CD8-positive, alpha-beta memory T cell (primary cell): ENCODE measurements at places on chromosomes 2 and 18. TPM values are rescaled to one million over a fixed set of nuclear protein-coding genes. Genes with fewer than 3 reads are reported as not detected.

- DNase-seq = no peak
These were observed 75.1 kb downstream of the AGPS start for GRCh38 chr2:177467646-177468045.

- DNase-seq = no peak
These were observed 40.3 kb downstream of the METTL8 start for GRCh38 chr2:171393487-171393886.

GRCh38 chr2:5368263-5368662, 323.9 kb upstream of the SOX11 start:
- no peak for DNase-seq

DNA sequence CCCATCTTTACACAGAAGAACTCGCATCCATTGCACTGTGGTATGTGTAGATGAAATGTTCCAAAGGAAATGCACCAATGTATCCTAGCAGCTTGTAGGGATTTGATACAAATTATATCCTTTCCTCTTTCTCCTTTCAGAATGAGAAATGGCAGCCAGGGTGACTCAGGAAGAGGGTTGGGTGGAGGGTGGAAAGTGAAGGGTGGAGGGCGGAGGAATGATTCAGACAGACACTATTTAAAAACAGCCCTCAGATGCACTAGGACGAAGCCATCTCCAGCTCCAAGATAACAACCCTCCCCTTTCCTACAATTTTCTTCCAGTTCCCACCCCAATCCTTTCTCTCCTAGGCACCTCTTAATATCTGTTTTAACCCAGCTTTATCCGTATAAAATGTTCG, 96.2 kb upstream of the STK39 start:
- no peak for DNase-seq

DNA sequence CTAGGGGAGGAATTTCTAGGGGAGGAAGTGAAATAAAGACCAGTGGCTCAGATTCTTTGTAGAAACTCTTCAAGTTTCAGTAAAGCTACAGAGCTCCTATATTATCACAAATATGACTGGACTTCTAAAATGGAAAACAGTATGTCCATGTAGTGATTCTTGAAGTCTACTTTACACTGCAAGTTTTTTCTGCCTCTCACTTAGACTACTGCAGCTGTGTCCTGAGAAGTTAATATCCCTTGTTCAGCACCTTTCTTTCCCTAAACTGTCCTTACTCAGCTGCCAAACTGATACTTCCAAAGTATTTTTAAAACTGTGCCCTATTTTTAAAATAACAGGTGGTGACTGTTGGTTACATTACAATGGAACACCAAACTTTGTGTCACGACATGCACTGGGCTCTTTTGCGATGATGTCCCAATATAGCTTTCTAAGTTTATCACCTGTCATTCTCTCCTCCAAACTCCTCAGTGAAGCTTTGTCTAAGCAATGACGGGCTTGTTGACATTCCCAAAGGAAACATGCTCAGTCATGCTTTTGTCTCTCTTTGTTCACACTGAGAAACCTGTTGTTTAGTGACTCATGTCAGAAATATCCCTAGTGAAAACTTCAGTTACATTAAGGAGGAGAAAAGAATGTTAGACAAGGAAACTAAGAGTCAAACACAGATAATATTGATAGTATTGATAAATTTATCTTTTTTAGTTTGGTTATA, 341.1 kb downstream of the ARL6IP6 start:
- DNase-seq = no peak

DNA sequence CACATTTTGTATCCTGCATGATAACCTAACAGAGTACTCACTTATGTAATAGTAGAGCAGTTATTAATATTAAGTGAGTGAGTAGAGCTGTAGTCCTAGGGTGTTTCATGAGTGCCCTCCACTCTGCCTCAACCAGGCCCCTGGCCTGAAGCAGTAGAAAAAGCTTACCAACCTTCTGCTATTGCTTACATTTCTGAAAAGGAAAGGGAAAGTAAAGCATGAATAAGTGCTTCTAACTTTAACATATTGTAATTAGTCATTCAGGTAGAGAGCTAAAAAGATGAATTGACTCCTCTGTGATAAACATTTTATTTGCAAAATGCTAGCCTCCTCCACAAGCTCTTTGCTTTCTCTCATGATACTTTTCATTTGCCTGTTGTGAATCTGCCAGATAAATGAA, 94.7 kb upstream of the RPE start:
- no peak for DNase-seq

DNA sequence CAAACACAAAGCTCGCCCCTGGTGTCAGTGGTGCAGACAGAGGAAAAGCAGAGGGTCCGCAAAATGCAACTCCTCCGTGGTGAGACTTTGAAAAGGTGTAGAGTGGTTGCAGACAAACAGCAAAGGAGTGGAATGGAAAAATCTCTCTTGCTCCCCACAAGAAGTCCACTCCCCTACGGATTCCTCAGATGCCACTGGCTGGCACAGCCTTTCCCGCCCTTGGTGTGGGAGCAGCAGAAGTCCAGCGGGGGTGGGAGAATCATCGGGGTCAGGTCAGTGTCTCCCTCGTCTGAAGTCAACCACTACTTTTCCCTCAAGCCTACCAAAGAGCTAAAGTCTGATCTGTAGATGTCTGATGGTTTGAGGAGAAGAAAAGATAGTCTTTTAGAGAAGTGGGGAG, 22.3 kb upstream of the B3GNT7 start:
- DNase-seq = no peak

GRCh38 chr18:70384181-70384790, 95.4 kb downstream of the SOCS6 start:
- no peak for DNase-seq

DNA sequence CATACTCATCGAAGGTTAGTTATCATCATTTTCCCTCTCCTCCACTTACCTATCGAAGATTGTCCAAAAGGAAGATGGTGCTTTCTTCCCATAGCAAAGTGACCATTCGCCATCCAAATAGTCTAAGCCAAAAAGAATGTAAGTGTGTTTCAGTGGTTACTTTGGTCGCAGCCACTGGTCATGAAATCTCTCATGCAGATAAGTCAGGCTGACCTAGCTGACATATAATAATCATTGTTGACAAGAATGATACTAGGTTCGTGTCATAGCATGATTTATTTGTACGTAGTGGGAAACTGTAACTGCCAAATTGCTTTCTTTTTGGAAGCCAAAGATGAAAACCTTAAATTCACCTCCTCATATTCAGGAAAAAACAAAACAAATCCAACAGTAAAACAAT, 89.6 kb upstream of the PMAIP1 start:
- no peak for DNase-seq

- no peak for DNase-seq
These were observed 38.3 kb upstream of the BMPR2 start for GRCh38 chr2:202337706-202338346.

GRCh38 chr2:24863641-24864040, 56.4 kb downstream of the ADCY3 start:
- no peak for DNase-seq

GRCh38 chr2:134107402-134107801, 146.5 kb upstream of the MGAT5 start:
- DNase-seq = no peak

DNA sequence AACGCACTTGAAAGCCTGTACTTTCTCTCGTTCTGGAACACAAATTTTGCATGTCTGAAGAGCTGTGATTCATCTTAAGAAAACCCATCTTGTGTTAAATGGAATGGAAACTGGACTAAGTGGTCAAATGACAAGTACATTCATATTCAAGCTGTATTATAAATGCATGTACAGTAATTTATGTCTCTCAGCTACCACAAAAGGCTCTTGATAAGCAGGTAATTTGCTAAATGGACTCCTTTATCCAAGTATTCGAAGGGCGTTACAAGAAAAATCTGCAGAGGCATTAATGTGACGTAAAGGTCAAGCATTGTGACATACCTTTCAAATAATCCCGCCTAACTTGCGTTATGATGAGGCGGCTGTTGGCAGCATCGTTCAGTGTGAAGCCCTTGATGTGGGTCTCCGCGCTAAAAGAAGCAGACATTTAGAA, 66.6 kb downstream of the ABCG8 start:
- DNase-seq = no peak

DNA sequence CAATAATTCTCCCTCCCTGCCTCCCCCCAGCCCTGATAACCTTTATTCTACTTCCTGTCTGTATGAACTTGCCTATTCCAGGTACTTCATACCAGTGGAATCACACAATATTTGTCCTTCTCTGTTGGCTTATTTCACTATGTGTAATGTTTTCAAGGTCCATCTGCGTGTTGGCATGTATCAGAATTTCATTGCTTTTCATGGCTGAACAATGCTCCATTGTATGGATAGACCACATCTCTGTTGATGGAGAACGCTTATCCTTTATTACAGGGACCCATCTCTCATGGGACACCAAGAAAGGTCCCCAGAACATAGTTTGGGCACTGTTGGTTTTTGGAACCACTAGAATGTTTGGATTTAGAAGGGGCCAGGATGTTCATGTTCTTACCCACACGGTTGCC, 40.2 kb downstream of the ATOH8 start:
- no peak for DNase-seq

- DNase-seq = no peak
These were observed 76.4 kb downstream of the RHOB start for GRCh38 chr2:20523073-20523798.

DNA sequence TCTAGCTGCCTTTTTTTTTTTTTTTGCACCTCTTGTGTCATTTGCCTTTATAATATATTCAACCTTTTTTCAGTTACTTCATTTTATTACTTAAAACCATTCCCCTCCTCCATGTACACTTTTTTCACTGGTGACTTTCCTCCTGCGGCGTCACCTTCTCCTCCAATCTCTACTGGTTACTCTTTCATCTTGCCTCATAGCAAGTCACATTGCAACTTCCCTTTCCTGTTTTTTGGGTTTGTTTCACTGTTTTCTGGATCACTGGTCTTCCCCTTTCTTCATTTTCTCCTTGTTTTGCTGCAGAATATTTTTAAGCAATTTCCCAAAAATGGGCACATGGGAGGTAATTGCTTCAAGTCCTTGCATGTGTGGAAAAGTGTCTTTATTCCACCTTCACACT, 37.7 kb upstream of the GPR155 start:
- no peak for DNase-seq

GRCh38 chr2:148650881-148651280, 6.3 kb downstream of the EPC2 start:
- DNase-seq = no peak

DNA sequence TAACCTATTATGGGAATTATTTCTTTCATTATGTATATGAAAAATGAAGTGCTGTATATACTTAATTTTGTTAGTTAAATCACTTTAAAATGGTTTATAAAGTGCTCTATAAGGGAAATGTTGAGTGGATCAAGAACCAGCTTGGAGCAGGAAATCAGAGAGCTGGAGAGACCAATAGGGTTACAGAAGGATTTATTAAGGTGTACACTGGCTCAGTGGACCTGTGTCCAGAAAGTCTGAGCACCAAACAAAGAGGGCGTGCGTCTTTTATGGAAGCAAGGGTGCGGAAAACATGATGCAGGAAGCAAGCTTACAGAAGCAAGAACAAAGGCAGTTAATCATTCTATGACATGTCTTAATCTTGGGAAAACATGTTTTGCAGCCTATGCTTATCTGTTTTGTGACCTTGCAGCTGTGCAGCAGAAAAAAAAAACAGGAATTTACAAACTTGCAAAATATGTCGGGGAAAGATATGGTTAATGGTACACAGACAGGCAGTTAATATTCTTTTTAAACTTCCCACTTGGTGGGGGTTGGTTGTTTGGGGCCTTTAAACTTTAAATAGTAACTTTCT, 65.2 kb upstream of the SLC35G4 start:
- no peak for DNase-seq

- DNase-seq = no peak
These were observed 109.0 kb upstream of the RGPD4 start for GRCh38 chr2:107717661-107718060.

GRCh38 chr2:181106789-181107627, 126.6 kb downstream of the UBE2E3 start:
- DNase-seq = no peak

- DNase-seq = no peak
These were observed 38.8 kb downstream of the POLR1A start for GRCh38 chr2:86066915-86067314.

DNA sequence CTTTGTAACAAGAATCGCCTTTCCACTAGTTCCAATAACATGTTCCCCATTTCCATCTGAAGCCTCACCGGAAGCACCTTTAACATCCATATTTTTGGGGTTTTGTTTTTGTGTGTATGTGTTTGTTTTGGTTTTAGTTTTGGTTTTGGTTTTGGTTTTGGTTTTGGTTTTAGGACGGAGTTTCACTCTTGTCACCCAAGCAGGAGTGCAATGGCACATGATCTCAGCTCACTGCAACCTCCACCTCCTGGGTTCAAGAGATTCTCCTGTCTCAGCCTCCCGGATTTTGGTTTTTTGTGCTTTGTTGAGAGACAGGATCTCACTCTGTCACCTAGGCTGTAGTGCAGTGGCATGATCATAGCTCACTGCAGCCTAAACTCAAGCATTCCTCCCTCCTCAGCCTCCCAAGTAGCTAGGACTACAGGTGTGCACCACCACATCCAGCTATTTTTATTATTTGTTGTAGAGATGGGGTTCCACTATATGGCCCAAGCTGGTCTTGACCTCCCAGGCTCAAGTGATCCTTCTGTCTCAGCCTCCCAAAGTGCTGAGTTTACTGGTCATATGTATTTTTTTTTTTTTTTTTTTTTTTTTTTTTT, 36.3 kb downstream of the TGOLN2 start:
- DNase-seq = no peak

- DNase-seq = no peak
These were observed 208.1 kb upstream of the HAAO start for GRCh38 chr2:43000242-43001054.

DNA sequence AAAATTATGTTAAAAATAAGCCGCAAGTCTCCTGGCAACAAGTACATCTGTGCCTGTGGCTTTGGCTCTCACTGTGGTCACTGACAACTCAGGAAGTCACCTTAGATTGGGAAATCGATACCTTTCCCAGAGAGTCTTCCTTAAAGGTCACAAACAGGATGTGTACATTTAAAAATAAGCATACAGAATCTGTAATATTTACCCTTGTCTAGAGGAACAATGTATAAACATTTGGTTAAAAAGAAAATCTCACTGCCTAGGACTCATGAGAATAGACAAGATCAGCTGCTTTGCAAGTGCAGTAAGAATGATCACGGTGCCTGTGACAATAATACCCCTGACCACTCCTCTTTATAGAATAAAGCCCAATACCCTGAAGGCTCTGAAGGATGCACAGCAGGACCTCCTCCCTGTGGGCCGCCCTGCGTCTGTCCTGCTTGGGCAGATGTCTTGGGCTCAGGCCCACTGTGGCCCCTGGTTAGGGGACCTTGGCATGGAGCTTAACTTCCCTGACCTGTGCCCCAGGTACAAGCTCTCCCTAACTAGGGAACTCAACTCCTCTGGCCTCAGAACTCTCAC, 98.0 kb upstream of the MGAT4A start:
- peak; percentile 24 for DNase-seq

- no peak for DNase-seq
These were observed 16.4 kb downstream of the PXDN start for GRCh38 chr2:1727796-1728474.

- DNase-seq = peak; percentile 64
These were observed 807 bp downstream of the PELI1 start for GRCh38 chr2:64143169-64144056.

- DNase-seq = no peak
These were observed 50.9 kb downstream of the CACNB4 start for GRCh38 chr2:152047824-152048471.

- DNase-seq = no peak
These were observed 3.8 kb upstream of the FRZB start for GRCh38 chr2:182870227-182870626.

The IMPACT gene
- total RNA-seq = 11.3 TPM

The GKN1 gene
- total RNA-seq = not detected

The PLCL1 gene
- 0.71 TPM for total RNA-seq

The CNOT9 gene
- 135 TPM for total RNA-seq

The ACADL gene
- total RNA-seq = not detected

The SNORC gene
- total RNA-seq = 2.5 TPM

The CPLX4 gene
- not detected for total RNA-seq

The CFC1 gene
- total RNA-seq = not detected

The WDR54 gene
- 75.5 TPM for total RNA-seq

The SNTG2 gene
- total RNA-seq = 1.7 TPM
